NCI-H460 (cell line): ENCODE measurements at places on chromosomes 5 and 9.

- DNase-seq: no peak
Measured at GRCh38 chr5:3325201-3325971, 270.2 kb upstream of the IRX1 start.

GRCh38 chr9:106958955-106959657 is 96.1 kb downstream of the ZNF462 start:
- DNase-seq: no peak

GRCh38 chr5:172985596-172985995 is 2.0 kb downstream of the ATP6V0E1 start:
- no peak for DNase-seq

DNA sequence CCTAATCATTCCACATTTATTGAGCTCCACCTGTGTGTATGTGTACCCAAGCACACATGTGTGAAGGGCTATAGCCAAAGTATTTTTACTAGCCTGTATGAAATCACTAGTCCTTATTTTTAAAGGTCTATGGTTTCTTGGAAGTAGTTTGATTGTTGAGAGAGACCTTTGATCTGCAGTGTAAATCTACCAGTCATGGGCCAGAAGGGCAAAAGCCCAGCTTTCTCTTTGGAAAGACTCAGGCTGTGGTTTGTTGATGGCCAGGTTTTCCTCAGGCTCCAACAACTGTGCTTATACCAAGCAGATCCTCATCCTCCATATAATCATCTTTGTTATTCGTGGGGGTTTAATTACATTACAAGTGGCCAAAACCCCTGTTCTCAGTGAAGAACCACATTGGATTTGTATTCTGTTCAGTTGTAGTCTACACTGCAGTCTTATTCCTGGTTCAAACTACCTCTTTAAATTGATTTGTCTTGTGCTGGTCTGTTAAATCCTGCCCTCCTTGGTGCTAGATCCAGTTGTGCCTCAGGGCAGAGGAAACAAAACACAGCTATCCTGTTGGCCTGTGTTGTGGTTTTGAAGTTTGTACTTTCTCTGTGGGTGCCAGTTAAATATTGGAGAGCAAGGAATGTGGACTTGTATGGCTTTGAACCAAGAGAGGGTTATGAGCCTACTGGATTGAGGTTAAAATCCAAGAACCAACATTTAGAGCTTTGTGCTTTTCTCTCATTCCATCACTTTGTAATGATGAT is 13.3 kb downstream of the CDC26 start:
- DNase-seq: no peak

DNA sequence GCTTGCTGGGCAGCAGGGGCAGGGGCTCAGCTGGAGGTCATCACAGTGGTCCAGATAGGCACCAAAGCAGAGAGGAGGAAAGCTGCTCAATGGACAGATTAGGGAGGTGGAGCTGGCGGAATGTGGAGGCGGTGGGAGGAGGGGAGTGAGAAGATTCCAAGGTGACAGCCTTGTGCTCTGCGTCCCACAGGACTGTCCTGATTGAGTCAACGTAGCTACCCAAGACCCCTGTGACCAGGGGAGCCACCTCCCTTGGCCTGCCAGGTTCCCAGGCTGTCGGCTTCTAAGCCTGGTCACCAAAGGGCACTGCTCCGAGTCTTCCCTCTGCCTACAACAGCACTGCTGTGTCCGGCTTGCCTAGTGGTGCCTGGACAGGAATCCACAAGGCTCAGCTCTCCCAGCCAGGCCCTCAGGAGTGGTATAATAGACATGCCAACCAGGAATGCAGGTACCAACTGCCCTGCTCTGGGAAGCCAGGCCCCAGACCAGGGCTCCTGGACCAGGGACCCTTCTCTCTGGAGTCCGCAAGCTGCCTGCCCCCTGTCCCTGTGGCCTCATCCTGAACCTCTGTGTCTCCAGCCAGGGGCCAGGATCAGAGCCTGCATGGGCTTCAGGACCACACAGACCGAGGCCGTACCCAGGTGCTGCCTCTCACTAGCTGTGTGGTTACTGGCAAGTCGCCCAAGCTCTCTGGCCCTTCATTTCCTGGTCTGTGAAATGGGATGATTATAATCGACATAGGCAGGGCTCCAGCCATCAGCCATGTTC is 67.9 kb downstream of the STK10 start:
- DNase-seq: no peak

- no peak for DNase-seq
Measured at GRCh38 chr9:111637421-111637950, 6.4 kb downstream of the DNAJC25 start.

- no peak for DNase-seq
Measured at GRCh38 chr5:126455728-126456127, 32.5 kb downstream of the GRAMD2B start.

GRCh38 chr5:32866138-32866537 is 155.0 kb downstream of the NPR3 start:
- no peak for DNase-seq

DNA sequence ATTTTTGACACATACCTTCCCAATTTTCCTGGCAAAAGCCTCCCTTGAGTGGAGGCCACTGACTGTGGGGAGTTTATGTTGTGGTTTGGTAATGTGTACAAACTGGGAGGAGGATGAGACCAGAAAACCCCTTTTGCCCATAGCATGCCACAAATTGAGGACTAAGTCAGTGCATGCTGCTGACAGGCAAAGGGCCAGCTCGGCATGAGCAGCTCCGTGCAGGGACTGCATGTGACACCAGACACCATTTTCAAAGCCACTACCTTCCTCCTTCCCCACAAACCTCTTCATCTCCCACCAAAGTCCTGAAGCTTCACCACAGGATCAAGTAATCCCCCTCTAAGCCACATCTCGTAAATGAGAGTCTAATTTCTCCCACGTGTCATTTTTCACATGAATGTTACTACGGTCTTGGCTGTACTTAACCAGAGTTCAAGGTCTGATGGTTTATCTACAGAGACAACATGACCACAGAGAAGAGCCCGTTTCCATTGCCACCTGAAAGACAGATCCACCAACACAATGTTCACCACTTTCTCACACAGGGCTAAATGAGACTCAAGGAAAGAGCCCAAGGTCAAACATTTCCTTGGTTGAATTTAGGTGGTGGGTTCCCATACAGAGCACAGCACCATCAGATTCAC is 106.5 kb downstream of the NFIB start:
- DNase-seq: no peak

- no peak for DNase-seq
Measured at GRCh38 chr9:131804826-131805225, 65.0 kb upstream of the RAPGEF1 start.
